AML-193 (cell line): ENCODE measurements at places on chromosomes 7 and 10.
A peak's percentile ranks its signal among the peaks of the same experiment; 100 is the strongest.

- peak; percentile 92 for DNase-seq
These were observed 257.2 kb downstream of the KIAA1217 start for GRCh38 chr10:24465891-24466818.

DNA sequence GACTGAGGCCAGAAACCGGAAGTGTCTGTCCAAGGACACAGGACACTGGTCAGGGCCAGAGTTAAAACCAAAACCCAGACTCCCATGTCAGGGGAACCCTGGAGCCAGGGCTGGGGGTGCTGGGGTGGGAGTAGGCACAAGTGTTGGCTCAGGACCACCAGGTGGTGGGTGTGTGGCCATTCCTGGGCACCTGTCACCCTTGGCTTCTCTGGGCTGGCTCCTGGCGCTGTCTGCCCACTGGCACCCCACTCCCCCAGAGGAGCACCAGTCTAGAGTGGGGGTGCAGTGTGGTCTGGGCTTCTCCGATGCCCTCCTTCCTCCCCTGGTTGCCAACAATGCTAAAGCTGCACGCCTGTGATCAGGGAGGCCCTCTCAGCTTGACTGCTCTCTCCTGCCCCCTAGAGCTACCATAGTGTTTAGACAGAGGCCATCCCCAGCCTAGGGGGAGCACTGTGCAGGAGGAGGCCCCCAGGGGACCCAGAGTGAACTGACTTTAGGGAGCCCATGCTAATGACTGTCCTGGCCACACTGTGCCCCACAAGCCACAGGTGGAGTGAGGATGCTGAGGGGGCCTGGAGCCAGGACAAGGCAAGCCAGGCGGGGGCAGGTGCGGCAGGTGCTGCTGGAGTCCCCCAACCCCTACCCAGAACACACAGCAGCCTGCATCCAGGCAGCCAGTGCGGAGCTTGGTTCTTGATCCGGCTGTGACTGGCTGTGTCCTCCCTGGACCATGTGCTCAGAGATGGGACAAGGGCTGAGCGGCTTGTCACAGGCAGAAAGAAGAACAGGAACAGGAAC is 11.0 kb downstream of the RASGEF1A start:
- peak; percentile 7 for DNase-seq

GRCh38 chr10:128854963-128855362 is 612.1 kb upstream of the MGMT start:
- no peak for DNase-seq

- DNase-seq: no peak
These were observed 658.2 kb downstream of the LRMDA start for GRCh38 chr10:76089556-76090180.

DNA sequence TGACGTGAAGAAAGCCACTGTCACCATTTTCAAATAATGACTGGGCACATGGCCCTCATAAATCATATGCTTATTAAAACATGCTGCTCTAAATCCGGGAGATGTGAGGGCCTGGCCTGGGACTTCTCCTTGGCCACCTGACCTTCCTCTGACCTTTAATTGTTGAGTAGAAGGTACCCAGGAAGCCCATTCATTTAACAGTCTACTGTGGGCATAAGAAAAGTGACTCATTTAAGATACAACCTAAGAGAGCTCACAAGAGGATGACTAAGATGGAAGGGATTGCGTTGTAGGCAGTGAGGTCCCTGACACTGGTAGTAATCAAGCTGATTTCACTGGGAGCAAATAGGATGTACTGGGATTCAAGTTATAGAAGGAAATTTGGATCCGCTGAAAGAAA is 203.4 kb upstream of the GPR26 start:
- DNase-seq: no peak

- DNase-seq: no peak
These were observed 54.1 kb upstream of the AKR1C1 start for GRCh38 chr10:4909118-4909517.

GRCh38 chr10:69312528-69312927 is 34.2 kb downstream of the HK1 start:
- DNase-seq: no peak

DNA sequence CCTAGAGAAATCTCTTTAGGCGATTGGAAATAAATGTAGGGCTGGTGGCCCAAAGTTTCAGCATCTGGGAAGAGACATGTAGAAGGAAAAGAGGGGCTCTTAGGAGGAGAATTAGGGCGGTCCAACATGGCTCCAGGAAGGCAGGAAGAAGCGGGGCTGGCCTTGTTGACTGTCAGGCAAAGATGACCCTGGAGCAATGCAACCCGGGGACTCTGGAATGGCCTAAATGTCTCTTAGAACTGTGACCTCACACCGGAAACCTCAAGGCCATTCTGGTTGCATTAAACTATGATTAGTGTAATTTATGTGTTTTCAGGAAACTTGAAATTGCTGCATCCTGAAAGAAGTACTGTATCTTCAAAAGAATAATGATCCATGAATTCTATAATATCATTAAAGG is 66.8 kb downstream of the NRP1 start:
- no peak for DNase-seq

DNA sequence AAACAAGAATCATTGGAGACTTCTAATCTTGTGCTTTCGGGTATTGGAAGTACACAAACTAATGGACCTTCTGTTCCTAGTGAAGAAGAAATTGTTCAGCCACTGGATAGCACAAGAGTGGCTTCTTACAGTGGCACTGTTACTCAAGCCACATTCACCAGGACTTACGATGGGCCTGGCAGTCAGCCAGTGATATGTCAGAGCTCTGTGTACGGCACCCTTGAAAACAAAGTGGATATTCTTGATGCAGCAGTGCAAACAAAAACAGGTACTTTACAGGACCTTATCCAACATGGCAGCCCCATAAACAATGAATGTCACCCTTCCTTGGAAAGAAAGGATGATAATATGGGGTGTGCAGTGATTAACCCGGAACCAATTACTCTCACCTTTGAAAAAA is 61.6 kb downstream of the TASOR2 start:
- DNase-seq: no peak

- DNase-seq: no peak
These were observed 91.8 kb downstream of the CHST15 start for GRCh38 chr10:124001391-124002148.

GRCh38 chr10:122327237-122328206 is 47.0 kb upstream of the PLEKHA1 start:
- DNase-seq: no peak

DNA sequence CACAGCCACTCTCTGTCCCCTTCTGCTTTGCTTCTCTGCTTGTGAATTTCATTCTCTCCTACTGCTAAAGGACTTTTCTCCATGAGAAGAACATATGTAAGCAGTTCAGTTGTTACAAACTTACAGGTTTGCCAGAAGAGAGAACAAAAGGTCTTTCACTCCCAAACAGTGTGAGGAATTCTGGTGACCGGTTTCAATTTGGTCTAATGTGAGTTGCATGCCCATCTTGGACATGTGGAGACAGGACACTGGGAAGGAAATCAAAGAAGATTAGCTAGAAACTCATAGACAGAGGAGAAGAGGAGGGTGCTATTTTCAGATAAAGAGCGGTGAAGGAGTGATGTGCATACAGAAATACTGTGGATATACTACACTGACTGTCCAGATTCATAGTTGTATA is 209.5 kb upstream of the INHBA start:
- DNase-seq: no peak

DNA sequence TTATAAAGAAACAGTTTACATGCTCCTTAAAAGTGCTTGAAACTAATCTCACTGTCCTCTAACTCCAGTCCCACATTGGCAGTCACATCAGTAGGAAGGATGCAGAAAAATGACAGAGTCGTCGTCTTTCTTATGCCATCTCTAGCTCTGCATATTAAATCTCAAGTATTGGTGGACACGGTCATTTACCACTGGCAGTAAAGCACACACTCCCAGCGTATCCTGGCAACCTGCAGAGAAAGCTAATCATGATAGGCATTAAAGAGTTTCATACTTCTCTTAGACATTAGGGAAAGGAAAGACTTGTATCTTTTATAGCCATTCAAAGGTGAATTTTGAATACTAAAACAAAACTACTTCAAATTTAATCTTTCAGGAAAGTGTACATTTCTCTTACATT is 202.0 kb upstream of the COBL start:
- DNase-seq: no peak

DNA sequence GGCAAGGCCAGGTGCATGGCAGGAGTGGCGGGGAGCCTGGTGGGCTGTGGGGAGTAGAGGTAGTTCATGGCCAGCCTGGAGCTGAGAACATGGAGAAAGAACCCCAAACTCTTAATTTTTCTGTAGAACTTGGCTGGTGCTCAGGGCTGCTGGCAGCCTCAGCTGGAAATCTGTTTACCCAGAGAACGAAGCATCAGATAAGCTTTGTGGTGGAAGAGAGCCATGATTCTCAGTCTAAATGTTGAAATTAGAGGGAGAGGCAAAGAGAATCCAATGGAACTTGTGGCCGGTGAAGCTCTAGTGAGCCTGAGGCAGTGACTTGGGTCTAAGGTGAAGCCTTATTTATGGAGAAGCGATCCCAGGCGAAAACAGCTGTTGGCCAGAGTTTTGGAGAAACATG is 126.4 kb downstream of the CCDC3 start:
- DNase-seq: no peak

DNA sequence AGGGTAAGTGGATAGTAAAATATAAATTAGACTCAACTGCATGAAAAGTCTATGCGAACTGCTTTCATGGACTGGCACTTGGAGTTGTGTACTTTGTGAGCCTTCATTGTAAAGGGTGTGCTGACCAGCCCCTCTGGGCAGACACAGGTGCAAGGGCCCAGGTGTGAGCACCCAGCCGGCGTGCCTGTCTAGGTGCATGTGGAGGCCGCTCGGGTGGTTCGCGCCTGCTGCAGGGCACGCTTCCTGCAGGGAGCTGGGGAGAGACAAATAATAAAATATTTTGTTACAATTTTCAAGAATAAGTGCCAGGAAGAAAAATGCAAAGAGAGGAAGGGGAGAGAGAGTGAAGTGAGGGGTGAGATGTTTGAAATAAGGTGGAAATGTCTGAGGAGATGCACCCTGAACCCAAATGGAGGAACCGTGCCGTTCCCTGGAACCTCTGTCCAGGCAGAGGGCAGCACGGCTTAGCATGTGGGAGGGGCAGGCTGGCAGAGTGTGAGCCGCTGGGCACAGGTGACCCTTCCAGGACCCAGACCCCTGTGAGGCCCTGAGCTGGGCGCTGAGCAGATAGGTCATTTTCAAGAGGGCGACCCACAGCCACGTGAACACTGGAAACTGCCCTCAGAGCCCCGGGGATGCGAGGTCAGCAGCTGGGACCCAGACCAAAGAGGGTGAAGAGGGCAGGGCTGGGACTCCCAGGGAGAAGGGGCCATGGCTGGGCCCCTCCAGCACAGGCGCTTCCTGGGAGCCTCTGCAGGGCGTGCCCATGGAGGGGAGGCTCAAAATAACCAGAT is 28.7 kb downstream of the RNF32 start:
- DNase-seq: no peak

GRCh38 chr10:5860066-5860465 is 29.6 kb downstream of the ANKRD16 start:
- no peak for DNase-seq

DNA sequence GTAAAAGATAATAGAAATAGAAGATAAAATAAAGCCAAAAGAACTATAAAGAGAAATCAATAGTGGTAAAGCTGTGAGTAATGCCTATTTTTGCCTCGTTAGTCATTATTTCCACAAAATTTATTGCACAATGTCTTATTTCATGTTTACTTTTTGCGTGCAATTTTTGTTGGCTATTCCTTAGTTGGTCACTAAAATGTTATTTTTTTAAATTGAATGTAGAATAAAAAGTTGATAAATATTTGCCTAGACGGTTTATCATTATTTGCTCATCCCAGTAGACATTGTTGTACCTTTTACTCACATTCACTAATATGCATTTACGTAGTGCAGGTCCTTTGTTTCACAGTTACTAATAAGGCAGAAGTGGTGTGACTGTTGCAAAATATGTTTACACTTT is 227.8 kb upstream of the BMPER start:
- DNase-seq: no peak

GRCh38 chr7:105097619-105098018 is 83.6 kb downstream of the KMT2E start:
- DNase-seq: no peak

DNA sequence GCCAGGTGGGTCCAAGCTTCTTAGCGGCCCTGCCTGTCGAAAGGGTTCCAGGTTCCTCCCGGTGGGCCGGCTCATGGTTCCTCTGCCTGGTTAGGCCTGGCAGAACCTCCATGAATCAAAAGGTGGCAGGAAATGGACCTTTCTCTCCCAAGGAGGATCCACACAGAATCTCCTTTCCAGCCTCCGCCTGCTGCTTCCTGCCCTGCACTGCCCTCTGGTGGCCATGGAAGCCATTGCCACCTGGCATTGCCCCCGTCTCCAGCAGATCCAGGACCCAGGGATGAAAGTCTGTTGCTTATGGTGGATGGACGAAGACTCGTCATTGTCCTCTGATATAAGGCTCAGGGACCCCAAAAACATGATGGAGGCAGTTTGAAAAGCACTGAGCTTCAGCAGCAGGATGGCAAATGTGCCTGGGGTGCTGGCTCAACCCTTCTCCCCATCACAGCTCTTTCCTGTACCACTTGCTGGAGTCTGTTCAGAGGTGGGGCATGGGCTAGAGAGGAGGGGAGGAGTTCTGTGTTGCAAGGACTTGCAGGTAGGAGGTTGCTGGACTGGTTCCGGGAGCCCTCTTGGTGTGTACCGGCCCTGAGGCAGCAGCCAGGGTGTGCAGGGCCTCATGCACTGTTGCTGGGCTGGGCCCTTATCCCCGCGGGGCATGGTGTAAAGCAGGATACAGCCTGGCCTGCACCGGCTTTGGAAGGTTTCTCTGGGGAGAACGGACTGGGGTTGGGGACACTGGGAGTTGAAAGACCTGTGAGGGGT is 11.3 kb upstream of the INMT start:
- peak; percentile 19 for DNase-seq
